Bone marrow (tissue), 2 donors: ENCODE measurements at places on chromosomes 13 and 19.
A peak's percentile ranks its signal among the peaks of the same experiment; 100 is the strongest.

- DNase-seq = peak; percentile 8
Measured at GRCh38 chr19:35986664-35987570, 8.1 kb upstream of the SDHAF1 start.

GRCh38 chr13:73722120-73722519 is 412.1 kb downstream of the KLF12 start:
- DNase-seq = no peak

- DNase-seq = peak; percentile 41
Measured at GRCh38 chr19:19591133-19591825, 27.2 kb downstream of the PBX4 start.

DNA sequence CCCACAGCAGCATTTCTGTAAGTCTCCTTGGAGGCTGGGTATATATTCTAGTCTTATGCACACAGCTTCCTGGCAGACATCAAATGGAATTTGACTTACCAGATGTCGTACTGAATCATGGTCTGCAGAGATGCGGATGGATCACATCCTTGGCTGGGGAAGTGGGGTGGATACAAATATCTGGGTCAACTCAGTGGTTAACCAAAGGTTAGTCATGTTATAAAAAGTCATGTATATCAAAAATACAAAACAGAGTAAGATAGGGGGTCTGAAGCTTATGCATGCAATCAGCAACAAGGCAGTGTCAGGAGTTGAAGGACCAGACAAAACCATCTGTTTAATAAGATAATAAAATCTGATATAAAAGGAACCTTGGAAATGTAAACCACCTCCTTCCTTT is 61.9 kb downstream of the WASF3 start:
- DNase-seq = no peak

DNA sequence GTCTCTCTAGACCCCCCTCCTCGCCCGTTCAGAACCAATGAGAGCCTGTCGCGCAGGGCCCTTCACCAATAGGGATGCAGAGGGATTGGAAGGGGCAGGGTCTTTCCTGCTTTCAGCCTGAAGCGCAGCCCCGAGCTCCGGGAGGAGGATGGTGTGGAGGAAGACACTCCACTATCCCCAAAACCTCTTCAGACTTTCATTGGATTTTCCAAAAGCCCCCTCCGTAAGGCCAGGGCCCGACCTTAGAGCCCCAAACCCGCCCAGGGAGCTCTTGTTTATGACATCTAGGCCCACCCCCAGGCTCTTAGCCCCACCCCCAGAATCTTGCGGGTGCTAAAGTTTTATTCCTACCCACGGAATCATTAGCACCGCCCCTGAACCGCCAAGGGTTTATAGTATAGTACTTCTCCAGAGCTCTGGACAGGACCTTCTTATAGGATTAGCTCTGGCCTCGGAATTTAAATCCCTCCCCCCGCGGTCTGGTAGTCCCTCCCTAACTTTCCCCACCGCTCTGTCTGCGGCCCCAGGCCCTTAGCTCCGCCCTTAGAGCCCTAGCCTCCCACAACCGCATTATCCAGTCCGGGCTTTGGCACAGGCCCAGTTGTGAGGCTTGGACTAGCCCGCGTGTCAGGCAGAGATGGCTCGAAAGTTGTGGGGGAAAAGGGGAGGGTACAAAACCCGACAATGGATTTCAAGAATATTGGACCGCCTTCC is 6.6 kb upstream of the EML2 start:
- DNase-seq = peak; percentile 43

- DNase-seq = no peak
Measured at GRCh38 chr19:29837448-29837981, 25.7 kb downstream of the CCNE1 start.

DNA sequence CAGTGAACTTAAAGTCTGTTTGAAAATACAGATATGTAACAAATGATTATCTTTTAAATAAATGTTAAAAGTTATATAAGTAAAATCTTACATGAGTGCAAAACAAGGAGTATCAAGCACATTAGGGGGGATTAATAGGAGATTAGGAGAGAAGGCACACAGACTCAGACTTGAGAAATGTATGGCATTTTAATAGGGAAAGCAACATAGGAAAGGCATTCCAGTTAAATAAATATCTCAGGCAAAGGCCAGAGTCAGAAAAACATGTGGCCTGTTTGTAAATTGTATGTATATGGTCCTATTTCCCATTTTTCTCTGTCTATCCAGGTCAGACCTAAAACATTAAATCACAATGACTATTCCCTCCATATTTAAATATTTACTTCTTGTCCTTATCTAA is 462.7 kb downstream of the GPC6 start:
- no peak for DNase-seq

DNA sequence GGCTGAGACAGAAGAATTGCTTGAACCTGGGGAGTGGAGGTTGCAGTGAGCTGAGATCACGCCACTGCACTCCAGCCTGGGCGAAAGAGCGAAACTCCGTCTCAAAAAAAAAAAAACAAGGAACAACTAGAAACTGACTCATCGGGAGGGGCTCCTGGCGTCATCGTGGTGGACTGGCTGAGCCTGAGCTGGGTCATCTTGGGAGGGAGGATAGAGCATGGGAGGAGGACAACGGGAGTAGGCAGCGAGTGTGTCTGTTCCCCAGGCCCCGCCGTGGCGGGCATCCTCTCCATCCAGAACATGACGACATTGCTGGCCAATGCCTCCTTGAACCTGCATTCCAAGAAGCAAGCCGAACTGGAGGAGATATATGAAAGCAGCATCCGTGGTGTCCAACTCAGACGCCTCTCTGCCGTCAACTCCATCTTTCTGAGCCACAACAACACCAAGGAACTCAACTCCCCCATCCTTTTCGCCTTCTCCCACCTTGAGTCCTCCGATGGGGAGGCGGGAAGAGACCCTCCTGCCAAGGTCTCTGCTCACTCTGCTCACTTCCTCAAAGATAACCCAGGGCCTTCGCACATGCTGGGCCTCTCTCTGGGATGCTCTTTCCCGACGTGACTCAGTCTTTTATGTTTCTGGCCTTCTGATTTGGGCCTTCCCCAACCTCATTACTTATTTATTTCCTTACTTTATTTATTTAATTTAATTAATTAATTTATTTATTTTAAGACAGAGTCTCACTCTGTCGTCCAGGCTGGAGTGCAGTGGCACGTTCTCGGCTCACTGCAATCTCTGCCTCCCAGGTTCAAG is 16.6 kb downstream of the DDX39A start:
- no peak for DNase-seq

GRCh38 chr13:48072304-48072703 is 22.6 kb downstream of the MED4 start:
- no peak for DNase-seq
